ENCODE measurements at places on chromosomes 3 and 15.

GRCh38 chr15:48868023-48868422, 9.9 kb upstream of the EID1 start:
- DNase-seq = no peak

- peak; percentile 41 for DNase-seq
Observed at GRCh38 chr3:98914210-98915080, 12.9 kb upstream of the DCBLD2 start.

DNA sequence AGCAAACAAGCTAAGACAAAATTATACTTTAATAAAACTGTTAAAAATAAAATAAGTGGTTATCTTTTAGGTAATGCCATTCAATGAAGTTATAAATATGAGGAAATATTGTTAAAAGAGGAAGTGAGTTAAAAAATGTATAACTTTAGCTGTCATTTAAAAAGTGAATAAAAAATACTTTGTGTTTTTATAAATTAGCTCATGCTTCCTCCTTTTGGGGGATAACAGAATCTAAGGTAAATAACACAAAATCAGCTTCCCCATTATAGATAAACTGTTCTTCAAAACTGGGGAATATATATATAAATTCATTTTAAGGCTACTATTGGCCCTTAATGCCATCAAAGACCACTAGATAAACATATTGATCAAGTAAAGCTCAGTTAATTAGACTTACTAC, 113.7 kb upstream of the AADACL2 start:
- DNase-seq = no peak

DNA sequence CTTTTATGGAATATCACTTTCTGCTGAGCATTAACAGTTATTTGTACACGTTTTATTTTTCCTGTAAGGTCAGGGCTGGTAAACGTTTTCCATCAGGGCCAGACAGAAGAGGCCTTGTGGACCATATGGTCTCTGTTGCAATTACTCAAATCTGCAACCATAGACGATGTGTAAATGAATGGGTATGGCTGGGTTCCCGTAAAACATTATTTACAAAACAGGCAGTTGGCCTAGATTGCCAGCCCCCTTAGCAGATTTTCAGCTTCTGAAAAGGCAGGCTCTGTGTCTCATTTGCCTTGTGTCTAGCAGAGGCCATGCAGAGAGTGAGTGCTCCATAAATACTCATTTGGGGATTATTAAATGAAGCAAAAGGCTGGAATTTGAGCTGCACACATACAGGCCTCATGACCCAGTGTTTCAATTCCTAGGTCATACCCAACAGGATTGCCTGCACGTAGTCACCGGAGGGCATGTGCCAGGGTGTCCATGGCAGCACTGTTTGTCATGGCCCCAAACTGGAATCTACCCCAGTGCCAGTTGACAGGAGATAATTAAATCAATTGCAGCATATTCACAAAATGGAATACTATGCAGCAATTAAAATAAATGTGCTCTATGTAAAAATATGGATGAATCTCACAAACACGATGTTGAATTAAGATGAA, 51.3 kb downstream of the GPD1L start:
- DNase-seq = no peak

- DNase-seq = peak; percentile 24
Observed at GRCh38 chr3:126261037-126261436, 80.7 kb upstream of the ALDH1L1 start.

DNA sequence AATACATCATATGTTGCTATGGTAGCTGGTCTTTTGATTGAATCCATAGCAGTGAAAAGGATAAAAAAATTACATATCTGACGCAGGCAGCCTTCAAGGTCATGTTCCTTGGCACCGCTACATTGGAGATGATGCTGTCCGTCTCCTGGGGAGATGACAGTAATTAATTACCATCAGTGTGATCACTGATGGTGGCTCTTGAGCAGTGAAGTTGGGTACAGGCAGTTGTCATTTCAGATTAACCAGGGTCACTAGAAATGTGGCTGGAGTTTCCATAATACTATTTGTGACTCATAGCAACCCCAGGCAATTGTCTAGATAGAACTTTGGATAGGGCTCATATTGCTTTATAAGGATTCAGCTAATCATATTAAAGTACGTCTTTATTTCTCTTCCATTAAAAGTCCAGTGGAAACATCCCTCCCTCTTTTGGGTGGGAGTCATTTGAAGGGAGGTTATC, 136.3 kb downstream of the THSD4 start:
- no peak for DNase-seq

GRCh38 chr15:34124651-34125050, 22.8 kb downstream of the PGBD4 start:
- no peak for DNase-seq

DNA sequence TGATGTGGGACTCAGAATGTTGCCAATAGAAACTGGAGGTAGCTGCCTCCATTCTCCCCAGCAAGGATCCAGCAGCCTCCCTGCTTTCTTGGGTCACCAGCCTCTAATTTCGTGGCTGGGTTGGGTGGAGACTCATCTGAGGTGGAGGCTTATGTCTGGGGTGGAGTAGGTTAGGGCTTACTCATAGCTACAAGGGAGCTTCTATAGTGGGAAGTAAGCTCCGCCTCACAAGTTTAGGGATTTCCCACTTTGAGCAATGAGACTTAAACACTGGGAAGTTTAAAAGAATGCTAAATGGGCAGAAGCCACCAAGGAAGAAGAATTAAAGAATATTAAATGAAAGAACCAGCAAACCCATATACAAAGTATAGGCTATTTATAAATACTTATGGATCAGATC, 63.8 kb downstream of the GJD2 start:
- DNase-seq = no peak

DNA sequence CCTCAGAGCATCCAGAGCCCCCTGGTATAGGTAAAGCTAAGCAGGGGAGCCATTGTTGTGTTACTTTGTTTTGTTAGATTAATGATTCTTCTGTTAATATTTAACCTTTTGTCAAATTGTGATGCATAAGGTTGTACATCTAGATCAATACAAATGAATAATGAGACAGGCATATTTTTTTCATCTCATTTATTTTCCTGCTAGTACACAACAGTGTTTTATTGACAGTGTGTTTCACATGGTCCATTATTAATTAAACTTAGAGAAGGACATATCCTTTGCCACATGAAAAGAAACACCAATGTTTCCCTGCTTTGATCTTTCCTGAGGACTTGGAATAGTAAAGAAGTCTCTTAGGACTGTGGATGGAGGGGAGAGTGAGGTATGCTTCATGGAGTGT, 543.6 kb upstream of the CFAP20DC start:
- DNase-seq = no peak

GRCh38 chr3:183393625-183394024, 34.8 kb downstream of the MCF2L2 start:
- no peak for DNase-seq

DNA sequence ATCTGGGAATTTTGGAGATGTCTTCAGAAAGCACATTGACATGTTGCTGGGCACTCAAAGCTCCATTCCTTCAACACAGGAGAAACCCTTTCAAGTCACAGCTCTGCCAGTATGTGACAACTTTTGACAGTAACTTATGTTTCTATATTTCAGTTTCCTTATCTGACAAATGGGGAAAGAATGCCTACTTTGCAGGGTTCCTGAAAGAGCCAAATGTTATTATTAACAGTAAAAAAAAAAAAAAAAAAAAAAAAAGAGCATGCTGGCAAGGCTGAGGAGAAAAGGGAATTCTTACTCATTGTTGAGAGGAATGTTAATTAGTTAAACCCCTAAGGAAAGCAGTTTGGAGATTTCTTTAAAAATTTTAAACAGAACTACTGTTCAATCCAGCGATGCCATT, 272.5 kb upstream of the TGFBR2 start:
- DNase-seq = no peak

- DNase-seq = no peak
Observed at GRCh38 chr3:102974333-102974732, 539.5 kb downstream of the ZPLD1 start.

DNA sequence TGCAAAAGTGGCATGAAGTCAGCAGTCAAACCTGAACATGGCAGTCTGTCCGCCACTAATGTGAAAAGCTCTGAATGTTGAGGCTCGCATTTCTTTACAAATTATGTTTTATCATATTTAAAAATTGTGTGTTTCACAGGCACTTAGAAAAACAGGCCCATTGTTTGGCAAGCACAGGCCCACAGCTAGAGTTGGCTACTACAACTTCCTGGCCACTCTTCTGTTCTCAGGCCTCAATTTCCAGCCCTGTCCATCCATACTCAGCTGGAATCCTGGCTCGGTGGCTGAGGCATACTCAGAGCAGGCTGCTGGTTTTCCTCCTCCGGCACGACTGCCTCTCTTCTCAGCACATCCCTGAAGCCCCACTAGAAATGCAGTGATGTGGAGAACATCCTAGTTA, 44.3 kb downstream of the C2CD4B start:
- no peak for DNase-seq

- DNase-seq = no peak
Observed at GRCh38 chr3:133747907-133748639, 1.9 kb downstream of the TF start.

- DNase-seq = no peak
Observed at GRCh38 chr3:149655826-149656574, 1.8 kb downstream of the WWTR1 start.

- no peak for DNase-seq
Observed at GRCh38 chr15:31049111-31049510, 52.4 kb downstream of the TRPM1 start.

DNA sequence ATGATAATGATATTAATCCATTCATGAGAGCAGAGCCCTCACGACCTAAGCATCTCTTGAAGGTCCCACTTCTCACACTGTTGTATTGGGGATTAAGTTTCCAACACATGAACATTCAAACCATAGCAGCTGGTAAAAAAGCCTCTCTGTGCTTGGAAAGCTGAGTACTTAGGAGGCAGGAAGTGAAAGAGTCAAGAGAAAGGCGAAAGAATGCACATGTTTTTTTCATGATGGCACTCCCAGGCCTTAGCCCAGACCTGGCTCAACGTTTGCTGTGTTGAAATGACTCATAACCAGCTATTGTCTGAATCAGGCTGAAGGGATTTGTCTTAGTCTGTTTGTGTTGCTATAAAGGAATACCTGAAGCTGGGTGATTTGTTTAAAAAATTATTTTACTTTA, 84.4 kb upstream of the RGMA start:
- no peak for DNase-seq

DNA sequence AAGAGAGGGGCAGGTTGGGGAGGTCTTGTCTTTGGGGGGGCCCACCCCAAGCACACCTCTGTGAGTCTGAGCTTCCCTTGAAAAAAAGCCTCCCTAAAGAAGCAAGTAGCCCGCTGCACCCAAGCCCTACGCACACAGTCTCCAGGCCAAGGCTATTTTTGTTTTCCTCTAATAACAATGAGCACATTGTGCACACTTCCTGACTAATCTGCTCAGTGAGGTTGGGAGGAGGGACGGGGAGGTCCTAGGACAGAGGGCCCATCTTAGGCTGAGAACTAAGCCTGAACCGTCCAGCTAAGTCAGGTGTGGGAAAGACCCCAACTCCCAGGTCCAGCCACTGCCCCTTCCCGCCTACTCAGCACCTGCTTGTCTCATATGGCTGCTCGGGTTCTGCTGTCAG, 87.2 kb downstream of the HMG20A start:
- no peak for DNase-seq

- DNase-seq = peak; percentile 12
Observed at GRCh38 chr3:20396335-20396734, 210.3 kb upstream of the SGO1 start.

GRCh38 chr15:33678176-33678575, 290.1 kb upstream of the CHRM5 start:
- no peak for DNase-seq

DNA sequence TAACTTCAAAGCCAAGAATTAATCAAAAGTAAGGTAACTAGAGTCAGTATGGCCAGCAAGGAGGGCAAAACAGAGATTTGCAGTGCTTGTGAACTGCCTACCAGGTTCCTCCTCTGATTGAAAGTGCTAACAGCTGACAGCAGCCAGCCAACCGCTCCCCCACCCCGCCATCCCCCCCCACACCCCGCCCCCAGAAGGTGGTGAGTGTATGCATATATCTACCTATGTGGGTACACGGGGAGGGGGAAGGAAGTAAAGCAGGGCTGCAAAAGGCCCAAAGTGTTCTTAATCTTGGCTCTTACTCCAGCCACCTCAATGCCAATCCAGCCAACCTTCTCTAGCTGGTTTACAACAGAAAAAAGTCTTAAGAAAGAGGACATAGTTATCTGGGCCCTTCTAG, 50.7 kb downstream of the RAF1 start:
- DNase-seq = no peak

DNA sequence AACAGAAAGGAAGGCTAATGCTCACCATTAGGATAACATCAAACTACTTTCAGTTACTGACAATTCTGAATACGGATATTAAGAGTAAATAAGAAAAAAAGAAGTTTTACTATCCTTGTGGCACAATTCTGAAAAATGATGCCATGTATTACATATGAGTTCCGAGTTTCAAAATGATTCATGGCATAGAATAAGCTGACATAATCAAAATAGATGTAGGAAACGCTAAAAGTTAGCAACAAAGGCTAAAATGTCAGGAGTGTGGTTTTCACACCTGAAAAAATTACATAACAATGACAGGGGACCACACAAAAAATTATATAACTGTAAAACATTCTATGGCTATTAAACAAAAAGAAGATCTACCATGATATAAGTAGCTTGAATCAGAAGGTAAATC, 1131.9 kb downstream of the OTOL1 start:
- no peak for DNase-seq

DNA sequence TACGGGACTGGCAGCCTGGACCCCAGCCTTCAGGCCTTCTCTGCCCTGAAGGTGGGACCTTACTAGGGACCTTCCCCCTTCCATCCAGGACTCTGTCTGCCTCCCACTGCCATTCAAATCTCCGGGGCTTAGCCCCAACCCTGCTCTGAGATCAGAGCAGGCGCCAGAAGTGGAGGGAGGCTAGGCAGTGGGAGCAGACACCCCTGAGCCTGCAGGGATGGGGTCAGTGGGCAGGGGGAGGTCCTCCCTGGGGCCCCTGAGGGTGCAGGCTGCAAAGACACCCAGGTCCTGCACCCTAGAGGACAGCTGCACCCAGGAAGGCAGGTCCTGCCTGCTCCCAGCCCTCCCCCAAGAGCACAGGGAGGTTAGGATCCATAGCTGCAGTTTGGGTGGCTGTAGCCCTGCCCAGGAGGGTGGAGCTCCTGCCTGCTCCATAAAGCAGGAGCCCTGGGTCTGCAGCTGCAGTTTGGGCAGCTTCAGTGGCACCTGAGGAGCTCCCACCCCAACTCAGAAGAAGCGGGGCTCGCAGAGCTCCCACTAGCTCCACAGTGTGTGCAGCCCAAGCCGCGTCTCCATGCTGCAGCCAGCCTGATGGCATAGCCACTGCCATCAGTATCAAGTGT, 8.1 kb upstream of the POC1A start:
- no peak for DNase-seq

GRCh38 chr3:59320080-59320479, 270.3 kb upstream of the CFAP20DC start:
- no peak for DNase-seq

- no peak for DNase-seq
Observed at GRCh38 chr3:31321620-31322019, 211.1 kb upstream of the STT3B start.

- DNase-seq = no peak
Observed at GRCh38 chr3:104101736-104102135, 1265.0 kb upstream of the ALCAM start.

GRCh38 chr3:11558918-11559815, 84.5 kb downstream of the VGLL4 start:
- no peak for DNase-seq

Measured in NCI-H82 (cell line).